Fibroblast of skin of right quadriceps (primary cell): ENCODE measurements at places on chromosomes 5 and 9.

GRCh38 chr5:134132372-134133187 lies 18.1 kb downstream of the TCF7 start:
- DNase-seq = no peak

GRCh38 chr9:38229104-38229500 lies 160.1 kb upstream of the SHB start:
- no peak for DNase-seq

- DNase-seq = no peak
Measured at GRCh38 chr9:126777733-126778132, 27.1 kb upstream of the ZBTB43 start.

GRCh38 chr9:137534256-137535119 lies 15.7 kb downstream of the PNPLA7 start:
- peak; percentile 55 for DNase-seq

GRCh38 chr5:35212122-35212982 lies 17.9 kb downstream of the PRLR start:
- DNase-seq = no peak

DNA sequence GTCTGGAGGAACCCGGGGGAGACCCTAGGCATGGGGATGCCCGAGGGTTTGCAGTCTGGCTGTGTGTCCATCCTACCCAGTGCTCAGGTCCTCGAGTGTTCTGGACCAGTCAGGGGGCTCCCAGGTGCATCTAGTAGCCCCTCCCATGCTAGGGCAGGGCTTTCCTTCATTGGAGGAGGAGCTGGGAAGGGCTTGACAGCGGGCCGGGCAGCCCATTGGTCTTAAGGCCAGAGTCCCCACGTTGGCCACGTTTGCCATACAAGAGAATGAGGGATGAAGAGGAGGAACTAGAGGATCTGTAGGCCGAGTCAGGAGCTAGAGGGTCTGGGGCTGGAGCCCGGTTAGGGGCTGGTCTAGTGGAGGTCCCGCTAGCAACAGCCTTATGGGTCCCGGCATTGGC lies 37.3 kb upstream of the CTSV start:
- no peak for DNase-seq

DNA sequence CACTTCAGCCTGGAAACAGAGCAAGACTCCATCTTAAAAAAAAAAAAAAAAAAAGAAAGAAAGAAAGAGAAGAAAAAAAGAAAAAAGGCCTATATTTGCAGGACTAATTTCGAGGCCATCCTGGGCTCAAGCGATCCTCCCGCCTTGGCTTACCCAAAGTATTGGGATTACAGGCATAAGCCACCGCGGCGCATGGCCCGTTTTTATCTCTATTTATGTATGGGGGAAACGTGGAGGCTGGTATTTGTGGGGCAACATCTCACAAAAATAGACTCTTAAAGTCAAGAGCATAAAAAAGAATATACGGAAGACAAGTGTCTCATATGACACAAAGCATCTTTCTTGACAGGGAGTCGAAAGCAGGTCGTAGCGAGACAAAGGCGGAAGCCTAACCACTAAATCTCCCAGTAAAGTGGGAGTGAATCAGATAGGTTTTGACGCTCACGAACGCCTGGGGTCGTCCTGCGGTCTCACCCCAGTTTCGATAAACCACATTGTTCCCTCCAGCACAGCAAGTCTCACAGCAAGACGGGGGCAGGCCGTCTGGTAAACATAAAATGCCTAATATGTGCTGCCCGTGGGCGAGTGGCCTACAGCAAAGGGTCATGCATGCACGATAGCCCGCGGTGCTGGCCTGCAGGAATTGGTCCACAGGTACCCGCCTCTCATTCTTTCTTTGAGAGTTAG lies 1.8 kb upstream of the TRIM41 start:
- no peak for DNase-seq

- no peak for DNase-seq
Measured at GRCh38 chr5:54093081-54093492, 217.3 kb downstream of the ARL15 start.

- DNase-seq = no peak
Measured at GRCh38 chr5:39638813-39639212, 214.0 kb upstream of the DAB2 start.

GRCh38 chr9:16191691-16192402 lies 639.0 kb downstream of the CCDC171 start:
- DNase-seq = peak; percentile 92

DNA sequence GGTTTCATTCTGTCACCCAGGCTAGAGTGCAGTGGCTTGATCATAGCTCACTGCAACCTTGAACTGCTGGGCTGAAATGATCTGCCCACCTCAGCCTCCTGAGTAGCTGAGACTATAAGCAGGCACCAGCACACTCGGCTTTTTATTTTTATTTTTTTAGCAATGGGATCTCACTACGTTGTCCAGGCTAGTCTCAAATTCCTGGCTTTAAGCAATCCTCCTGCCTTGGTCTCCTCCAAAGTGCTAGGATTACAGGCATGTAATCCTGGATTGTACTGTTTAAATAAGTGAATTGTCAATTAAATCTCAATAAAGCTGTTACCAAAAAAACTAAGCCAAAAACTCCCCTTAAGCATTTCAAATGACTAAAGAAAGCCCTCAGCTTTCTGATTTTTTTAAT lies 18.9 kb downstream of the GOLPH3 start:
- no peak for DNase-seq

- no peak for DNase-seq
Measured at GRCh38 chr5:18091758-18092157, 457.5 kb downstream of the TAF11L14 start.

GRCh38 chr5:61162832-61163567 lies 732 bp upstream of the SMIM15 start:
- DNase-seq = peak; percentile 28

DNA sequence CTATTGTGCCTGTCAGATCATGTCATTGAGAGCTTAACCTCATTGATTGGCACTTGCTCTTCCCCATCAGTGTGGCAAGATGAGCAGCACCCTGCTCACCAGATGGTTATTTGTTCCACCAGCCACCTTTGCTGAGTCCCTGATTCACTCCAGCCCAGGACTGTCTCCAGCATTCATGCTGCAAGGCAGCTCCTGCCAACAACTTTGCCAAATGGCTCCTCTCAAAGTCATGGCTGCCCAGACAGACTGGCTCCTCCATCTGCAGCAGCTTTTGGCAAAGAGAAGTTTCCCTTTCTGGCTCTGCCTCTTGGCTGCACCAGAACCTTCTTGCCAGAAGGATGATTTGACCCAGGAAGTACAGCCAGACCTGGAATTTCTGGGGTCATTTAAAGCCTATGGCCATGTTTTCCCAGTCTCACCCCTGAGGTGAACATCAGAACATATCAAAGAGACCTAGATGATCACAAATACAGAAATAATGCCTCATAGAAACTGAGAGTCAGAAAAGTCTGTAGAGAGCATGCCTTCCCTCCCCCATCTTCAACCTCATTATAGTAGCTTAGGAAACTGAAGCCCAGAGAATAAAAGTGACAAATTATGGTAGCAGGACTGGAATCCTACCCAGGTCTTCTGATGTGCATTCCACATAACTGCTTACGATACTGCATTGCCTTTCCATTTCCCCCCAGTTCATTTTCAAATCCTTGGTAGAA lies 10.4 kb downstream of the PPP2R2B start:
- DNase-seq = no peak

- DNase-seq = peak; percentile 79
Measured at GRCh38 chr5:59380350-59380951, 513.1 kb downstream of the PDE4D start.

DNA sequence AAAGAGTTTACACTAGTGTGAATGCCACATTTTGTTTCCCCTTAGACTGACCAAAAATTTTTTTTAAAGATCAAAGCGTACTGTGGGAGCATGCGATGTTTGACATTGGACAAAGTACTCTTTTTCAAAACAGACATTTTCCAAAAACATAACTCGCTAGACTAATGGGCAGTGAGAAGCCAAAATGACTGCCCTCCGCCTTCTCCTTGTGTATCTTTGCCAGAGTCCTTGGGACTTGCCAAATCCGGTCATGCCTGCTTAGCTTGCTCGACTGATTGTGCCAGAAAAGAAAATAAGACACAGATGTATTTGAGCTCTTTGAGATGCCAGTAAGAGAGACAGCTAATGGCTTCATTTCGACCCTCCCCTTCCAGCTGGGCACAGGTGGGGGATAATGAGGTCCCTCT lies 157.5 kb downstream of the MAPKAP1 start:
- no peak for DNase-seq

DNA sequence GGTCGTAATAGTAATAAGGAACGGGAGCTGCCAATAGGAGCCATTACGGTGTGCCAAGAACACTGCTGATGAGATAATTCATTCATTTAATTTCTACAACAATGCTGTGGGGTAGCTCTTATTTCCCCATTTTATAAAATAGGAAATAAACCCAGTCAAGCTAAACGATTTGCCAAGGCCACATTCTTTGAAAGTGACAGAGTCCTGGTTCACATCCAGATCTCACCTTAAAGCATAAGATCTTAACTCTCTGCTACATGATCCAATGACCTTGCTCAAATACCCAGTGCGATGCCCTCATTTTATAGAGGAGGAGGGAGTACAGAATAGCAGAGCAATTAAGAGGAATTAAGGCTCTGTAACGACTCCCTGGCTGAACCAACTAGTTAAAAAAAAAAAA lies 5.0 kb downstream of the PDE6A start:
- DNase-seq = no peak

DNA sequence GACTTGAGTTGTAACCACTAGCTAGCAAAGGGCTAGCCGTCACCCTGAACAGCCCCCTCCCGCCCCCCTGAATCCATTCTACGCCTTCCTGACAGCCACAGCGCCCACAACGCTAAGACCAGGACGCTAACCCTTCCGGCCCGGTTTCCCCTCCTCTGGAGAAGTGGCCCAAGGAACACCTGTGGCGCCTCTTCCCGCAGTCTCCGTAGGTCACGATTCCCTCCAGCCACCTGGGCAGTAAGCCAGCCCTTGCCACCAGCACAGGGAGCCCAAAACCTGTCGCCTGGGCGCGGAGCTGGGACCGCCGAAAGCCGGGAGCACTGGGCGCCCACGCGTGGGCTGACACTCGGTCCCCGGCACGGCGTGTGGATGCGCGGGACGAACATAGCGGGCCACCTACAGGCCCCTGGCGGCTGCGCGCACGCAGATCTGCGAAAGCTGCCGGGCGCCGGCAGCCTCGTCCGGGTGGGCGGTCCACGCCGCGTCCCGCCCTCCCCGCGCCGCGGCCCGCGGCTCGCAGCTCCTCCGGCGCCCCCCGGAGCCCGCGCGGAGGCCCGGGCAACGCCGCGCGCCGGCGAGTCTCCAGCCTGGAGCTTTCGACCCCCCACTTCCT lies 596 bp downstream of the IRF1 start:
- peak; percentile 32 for DNase-seq

DNA sequence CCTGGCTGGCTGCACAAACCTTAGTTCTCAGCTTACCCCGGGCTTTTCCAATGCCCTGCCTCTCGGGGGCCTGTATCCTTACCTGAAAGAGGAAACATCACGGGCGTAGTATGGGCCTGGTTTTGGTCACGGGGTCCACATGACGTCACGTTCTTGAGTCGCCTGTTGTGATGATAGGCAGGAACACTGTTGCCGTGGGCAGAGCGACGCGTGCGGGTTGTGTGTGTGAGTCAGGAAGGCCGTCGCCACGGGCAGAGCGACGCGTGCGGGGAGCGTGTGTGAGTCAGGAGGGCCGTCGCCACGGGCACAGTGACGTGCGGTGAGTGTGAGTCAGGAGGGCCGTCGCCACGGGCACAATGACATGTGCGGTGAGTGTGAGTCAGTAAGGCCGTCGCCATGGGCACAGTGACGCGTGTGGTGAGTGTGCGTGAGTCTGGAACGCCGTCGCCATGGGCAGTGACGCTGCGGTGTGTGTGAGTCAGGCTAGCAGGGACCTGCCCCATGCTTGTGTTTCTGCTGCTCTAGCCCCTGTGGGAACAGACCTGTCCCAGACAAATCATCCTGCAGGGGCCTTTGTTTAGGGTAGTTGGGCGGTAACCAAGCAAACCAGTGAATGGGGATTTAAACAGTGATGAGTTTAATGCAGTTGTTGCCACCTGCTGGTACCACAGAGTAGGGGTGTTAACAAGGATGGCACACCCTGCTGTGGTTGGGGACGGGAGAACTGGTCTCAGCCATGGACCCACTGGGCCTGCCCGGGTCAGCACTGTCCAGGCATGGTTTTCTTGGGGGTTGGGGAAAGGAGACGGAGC lies 19.8 kb downstream of the TRIP13 start:
- peak; percentile 93 for DNase-seq

GRCh38 chr9:87497604-87498045 lies at the start of gene DAPK1:
Gene DAPK1, plus strand, starts transcription at chr9:87497867. Its CDS starts 1,211 bp downstream, at chr9:87499078.
- peak; percentile 15 for DNase-seq

- DNase-seq = peak; percentile 41
Measured at GRCh38 chr9:106953174-106953573, 90.2 kb downstream of the ZNF462 start.

DNA sequence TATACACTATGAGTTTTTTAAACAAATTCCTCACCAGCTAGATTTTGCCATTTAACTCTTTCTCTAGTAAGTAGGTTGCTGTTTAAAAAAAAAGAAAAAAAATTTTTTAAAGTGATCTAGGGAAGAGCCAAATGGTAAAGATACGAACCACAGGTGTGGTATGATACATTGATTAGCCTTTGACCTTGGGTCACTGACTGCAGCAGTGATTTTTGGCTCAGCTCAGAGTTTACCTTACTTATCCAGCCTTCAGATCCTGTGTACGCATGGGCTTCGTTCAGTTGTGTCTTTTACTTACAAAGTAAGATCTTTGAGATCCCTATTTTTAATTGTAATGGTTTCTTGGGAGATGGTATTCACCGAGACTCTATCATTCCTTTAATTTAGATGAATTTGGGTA lies 12.4 kb upstream of the GNG10 start:
- DNase-seq = no peak

DNA sequence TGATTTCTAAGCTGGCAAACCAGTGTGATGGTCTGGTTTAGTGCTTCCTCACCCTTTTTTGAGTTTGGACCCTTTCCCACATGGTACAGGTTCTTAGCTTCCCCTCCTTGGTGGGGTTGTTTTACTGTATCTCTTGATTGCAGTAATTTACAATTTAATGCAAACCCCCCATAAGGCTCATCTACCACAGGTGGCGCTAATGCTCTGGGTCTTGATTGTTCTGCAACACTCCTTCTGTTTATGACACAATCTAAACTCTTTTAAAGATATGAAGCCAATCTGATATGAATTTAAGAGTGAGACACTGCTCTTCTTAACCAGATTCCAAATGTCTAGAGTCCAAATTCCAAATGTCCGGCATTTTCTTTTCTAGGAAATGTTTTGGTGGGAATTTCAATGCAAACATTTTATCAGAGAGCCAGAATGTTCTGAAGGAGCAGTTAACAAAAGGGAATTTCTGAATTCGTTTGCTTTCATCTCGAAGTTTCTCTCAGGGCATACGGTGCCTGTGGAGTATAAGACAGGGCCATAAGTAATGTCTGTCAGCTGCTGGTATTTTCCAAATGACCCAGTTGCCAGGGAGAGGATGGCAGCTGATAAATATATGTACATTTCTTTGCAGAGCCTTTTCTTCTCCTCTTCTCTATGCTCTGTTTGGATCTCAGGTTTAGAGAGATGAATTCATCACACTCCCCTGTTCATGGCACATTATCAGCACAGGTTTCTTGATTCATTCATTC lies 246.8 kb downstream of the ARHGAP26 start:
- DNase-seq = peak; percentile 38
